PC-3 (cell line): ENCODE measurements at places on chromosomes 2 and 18. TPM values are rescaled to one million over a fixed set of nuclear protein-coding genes. Genes with fewer than 3 reads are reported as not detected.
A peak's percentile ranks its signal among the peaks of the same experiment; 100 is the strongest.

DNA sequence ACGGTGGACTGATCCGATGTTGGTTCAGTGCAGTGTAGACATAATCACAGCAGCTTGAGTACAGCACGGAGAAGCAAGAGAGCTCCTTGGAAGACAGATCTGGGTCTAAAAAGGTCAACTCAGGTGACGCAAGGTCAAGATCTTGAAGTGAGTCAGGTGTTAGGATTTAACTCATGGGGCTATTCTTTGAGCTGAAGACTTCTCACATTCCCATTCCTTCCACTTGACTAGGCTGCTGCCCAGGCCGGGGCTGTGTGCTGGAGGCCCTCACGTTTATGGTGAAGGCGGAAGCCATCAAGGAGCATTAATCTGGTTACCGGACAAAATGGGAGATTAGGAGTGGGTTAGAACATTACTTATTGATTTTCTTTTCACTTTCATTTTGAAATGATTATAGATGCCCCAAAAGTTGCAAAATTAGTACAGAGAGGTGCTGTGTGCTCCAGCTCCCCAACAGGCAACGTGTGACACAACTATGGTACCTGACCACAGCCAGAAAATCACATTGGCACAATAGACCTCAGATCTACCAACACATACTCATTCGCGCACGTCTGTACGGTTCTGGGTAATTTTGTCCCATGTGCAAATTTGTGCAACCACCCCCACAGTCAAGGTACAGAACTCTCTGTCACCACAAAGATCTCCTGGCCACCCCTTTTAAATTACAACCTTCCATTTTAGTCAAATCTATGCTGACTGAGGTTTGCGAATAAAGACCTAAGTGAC is 77.6 kb upstream of the SEC11C start:
- no peak for DNase-seq

- DNase-seq: no peak
Observed at GRCh38 chr18:49756671-49757362, 56.5 kb downstream of the ACAA2 start.

GRCh38 chr2:237590272-237591140 is at the start of gene RAB17:
TSS of gene RAB17 (minus strand) at chr2:237590734. CDS start at chr2:237586154, 4,580 bp downstream.
- DNase-seq: peak; percentile 65

- DNase-seq: no peak
Observed at GRCh38 chr18:31100436-31101182, 1.6 kb downstream of the DSC2 start.

DNA sequence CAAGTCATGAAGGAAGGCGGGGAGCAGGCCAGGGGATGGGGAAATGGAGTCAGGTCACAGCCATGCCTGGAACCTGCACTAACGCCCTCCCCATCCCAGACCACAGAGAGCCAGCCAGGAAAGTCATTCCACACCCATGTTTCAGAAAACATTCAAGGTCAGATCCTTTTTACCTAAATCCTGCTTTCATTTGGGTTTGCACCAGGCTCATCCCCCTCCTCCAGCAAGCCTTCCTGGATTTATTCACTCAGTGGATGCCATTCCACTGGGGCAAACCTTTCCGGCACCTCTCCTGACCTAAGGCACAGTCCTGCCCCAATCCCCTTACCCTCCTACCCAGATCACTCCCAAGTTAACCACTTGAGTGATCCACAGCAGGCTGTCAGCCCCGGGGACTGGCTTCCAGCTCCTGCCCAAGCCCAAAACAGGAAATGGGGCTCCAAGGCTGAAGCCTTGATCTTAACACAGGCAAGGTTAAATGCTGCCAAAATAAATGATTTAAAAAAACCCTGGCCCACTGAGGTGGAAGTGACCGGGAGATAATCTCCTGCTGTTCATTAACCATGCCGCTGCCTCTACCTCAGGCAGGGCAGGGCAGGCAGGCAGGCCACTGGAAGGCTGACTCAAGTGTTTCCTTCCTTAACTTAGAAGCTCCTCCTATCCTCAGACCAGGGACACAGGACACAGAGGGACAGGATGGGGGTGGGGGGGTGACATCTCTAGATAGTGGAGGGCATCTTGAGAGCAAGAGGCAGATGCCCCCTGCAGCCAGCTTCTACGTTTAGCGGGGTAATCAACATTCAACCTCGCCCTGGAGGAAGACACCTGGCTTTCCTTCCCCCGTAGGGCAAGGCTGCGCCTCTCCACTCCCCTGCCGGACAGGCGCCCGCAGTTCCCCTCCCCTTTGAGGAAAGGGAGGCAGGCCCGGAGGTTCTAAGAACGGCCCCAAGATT is 1.4 kb downstream of the RAB11FIP5 start:
- peak; percentile 58 for DNase-seq

DNA sequence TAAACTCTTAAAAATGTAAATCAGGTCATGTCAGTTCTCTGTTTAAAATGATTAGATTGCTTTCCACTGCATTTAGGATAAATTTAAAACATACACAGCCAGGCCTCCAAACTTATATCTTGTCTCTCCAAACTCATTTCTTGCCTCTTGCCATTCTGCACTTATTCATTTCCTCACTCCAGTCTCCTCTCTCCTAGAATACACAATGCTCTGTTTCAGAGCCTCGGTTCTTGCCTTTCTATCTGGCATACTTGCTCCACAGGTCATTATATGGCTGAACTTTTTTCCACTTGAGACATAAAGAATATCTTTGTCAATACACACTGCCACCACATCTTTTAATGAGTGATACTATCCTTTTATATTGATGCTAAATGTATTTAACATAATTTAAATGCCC is 10.5 kb upstream of the UGP2 start:
- no peak for DNase-seq

DNA sequence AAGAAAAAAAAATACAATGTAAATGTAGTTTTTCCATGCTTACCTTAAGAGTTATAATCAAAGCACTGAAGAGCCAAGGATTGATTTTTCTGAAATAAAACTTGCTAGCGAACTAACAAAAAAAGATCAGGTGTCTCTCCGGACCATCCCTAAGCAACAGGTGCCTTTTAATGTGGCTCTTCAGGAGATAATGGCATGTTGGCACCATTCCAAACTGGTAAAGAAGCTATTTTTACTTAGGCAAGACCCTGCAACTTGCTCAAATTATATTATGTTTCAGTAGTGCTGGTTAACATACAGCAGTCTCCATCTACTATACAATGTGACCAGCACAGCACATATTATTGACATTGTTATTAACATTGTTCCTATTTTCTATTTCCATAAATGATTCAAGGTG is 2.3 kb upstream of the GCC2 start:
- peak; percentile 5 for DNase-seq

GRCh38 chr2:74226648-74227213 is 28.3 kb downstream of the MTHFD2 start:
- no peak for DNase-seq

- DNase-seq: no peak
Observed at GRCh38 chr2:189138800-189139199, 40.8 kb downstream of the COL5A2 start.

- peak; percentile 32 for DNase-seq
Observed at GRCh38 chr2:115412501-115412900, 970.1 kb downstream of the DPP10 start.

DNA sequence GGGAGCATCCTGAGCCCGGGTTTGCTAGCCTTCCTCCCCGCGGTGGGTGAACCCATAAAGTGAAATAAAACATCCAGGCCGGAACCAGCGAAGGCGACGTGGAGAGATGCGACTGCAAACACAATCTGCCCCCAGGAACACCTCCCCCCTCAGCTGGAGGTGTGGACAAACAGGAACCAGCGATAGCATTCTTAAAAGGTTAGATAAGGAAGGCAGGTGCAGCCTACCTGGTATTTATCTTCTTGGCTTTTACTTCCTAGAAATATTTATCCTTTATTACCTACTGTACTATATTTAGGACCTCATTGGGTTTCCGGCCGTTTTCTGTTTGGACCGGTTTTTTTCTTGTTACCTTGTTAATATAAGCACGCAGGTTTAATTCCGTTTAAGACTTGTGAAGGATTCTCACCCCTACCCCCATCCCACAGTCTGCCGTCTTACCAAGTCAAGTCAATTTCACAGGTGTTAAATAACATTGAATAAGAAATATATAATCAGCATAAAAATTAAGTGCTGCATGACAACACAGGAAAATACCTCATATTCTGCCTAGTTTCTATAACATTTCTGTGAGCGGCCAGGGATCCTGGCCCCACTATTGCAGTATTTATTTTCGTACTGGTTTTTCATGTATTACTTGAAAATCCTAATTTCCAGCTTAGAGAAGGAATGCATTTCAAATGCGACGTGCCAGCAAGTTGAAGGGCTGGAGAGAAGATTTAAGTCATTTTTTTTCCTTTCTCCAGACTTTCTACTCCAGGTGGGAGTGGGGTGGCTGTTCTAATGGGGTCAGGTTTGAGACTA is 224.0 kb upstream of the ID2 start:
- DNase-seq: no peak

DNA sequence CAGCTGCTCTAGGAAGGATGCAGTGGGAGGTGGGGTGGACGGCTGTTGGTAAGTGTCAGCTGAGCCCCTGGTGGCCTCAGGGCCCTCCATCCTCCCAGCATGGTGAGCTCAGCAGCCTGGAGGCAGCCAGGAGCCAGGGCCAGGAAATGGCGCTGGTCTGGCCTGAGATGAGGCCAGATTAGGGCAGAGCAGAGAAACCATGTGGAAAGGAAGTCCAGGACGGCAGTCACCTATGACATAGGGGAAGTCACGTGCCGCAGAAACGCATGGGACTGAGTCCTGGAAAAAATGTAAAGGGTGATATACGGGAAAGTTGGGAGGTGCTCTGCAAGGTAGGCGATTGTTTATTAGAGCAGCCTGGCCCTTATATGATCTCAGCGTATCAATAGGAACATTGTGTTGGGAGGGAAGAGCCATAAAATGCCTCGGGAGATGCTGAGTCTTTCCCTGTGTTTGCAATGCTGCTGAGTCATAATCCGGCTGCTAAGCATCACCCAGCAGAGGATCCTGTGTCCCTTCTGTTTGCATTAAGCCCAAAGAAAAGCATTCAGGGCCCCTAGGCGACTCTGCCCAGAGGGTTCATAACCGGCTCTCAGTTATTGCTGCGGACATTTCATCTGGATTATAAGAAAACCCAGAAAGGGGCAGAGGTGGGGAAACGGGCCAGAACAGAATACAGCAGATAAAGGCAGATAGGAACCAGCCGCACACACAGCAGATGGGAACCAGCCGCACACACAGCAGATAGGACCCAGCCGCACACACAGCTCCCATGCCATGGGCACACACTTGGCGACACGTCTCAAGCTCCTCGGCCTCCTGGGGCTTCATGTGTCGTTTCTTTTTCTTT is 30.3 kb upstream of the B3GNT7 start:
- DNase-seq: peak; percentile 98

DNA sequence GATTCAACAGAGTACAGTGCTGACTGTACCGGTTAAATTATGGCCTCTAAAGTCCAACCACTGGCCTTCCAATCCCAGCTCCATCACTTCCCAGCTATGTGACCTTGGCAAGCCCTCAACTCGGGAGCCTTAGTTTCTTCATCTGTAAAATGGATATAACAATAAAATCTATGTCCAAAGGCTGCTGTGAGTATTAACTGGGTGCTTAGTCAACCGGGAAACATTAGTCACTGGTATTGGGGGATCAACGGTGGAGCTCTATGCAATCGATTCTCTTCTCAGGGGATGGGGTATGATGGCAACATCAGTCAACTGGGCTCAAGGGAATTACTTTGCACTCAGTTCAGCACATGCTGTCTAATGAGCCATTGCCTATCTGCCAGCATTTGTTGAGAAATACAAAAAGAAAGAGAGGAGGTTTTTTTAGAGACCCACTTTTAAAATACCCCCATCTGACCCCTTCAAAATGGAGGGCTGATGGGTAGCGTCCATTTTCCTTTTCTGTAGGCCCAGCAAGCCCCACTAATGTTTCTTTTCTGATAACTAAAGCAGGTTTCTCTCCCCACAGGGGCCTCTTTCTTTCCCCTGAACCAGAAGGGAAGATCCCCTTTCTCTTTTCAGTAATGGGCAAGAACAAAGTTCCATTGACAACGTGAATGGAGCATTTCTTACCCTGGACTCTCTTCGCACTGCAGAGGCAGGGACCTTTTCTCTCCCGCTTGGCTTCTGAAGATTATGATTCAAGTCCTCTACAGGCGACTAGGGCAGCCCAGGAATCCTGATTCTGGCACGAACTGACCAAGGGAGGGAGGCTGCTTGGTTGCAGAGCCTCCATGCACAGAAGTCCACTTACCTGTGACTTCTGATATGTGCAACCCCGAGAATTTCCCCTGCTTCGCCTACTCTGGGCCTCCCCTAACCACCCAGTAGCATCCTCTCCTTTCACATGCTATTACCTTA is 8.7 kb upstream of the AGFG1 start:
- no peak for DNase-seq

DNA sequence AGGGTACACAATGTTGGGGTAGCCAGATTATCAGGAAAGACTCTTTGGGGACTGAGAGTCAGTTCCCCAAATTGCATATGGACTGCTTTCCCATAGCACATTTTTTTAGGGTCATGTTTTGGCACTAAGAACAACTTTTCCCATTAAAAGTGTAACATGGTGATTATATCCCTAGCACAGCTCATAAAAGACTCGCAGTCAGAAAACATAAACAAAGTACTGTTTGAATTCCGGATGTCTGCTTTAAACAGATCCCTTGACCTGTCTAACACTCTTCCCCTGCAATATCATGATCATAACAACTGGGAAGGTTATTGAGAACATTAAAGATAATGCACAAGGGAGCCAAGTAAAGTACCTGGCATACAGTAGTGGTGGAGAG is 262.2 kb downstream of the ASXL3 start:
- no peak for DNase-seq

- DNase-seq: peak; percentile 76
Observed at GRCh38 chr2:120675460-120676130, 60.1 kb upstream of the GLI2 start.

DNA sequence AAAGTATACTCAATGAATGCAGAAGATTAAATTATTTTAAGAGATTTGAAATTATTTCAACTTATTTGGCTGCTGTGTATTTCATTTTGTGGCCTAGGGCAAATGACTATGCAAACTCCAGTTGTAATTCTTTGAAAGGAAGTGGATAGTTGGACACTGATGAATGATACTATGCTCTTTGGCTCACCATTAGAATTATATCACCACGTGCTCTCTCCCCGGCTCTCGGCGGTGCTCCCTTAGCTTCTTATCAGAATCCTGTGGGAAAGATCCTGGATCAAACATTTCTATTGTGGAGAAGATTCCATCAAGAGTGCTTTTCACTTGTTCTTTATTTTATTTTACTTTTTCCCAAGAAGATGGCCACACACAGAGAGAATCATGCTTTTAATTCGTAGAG is 55.2 kb downstream of the ADCYAP1 start:
- no peak for DNase-seq

The TSPYL6 gene
- not detected in 2 replicates for total RNA-seq

The CNDP1 gene
- total RNA-seq: not detected in 2 replicates

The OTOS gene
- not detected in 2 replicates for total RNA-seq

The ALLC gene
- not detected in 2 replicates for total RNA-seq

The MRPS5 gene
- total RNA-seq: 107 and 136 TPM in 2 replicates

The FOXI3 gene
- not detected in 2 replicates for total RNA-seq

The CCDC74A gene
- 6.5 and 13.7 TPM in 2 replicates for total RNA-seq
